ENCODE measurements at places on chromosomes 13 and 19.

- DNase-seq = no peak
These were observed 252.7 kb downstream of the TEX29 start for GRCh38 chr13:111572956-111573761.

GRCh38 chr19:13574933-13575332, 68.7 kb upstream of the CACNA1A start:
- DNase-seq = no peak

DNA sequence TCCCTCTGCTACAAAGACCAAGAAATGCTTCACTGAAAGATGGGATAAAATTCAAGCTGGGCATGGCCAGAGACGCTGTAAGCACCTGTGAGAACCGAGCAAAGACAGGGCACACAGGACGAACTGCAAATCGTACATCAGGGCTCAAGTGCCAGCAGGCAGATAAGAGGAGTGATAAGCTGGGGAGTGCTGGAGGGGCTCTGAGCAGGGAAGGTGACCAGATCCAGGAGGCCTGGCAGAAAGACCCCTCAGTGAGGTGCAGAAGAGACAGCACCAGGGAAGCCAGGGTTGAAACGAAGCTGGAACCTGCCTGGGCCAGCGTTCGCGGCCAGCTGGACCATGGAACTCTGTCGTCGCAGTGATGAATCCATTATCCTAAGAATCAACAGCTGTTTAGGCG, 10.2 kb downstream of the RAB20 start:
- DNase-seq = no peak

- no peak for DNase-seq
These were observed 20.4 kb downstream of the LMTK3 start for GRCh38 chr19:48490981-48491792.

DNA sequence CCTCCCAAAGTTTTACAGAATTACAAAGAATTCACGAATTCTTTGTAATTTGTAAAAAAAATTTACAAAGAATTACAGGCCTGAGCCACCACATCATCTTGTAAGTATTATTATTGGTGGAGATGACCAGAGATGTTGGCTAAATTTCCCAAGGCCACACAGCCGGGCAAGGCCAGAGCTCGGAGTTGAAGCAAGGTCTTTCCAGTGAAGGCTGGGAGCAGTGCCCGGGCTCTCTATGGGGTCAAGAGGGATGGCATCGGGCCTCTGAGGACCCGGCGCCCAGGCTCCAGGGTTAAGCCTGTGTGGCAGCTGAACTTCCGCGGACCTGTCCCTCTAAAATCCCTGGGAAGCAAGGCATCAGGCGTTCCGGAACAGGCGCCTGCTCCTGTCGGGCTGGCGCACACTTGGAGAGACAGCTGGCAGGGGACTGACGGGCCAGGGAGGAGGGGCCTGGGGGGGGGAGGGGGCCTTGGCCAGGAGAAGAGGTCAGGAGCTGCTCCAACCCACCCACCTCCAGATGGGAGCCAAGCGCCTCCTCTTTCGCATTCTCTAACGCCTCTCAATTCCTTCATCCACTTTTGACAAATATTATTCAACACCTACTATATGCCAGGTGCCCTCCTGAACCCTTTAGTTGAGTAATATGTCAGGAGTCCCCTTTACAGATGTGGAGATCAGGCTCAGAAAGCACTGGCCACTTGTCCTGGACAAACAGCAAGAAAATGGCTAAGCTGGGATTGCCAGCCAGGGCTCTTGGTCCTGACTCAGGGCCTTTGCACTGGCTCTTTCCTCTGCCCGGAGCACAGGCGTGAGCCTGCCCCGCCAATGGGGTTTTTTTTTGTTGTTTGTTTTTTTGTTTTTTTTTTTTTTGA, 36.8 kb upstream of the SEMA6B start:
- DNase-seq = peak; percentile 50

DNA sequence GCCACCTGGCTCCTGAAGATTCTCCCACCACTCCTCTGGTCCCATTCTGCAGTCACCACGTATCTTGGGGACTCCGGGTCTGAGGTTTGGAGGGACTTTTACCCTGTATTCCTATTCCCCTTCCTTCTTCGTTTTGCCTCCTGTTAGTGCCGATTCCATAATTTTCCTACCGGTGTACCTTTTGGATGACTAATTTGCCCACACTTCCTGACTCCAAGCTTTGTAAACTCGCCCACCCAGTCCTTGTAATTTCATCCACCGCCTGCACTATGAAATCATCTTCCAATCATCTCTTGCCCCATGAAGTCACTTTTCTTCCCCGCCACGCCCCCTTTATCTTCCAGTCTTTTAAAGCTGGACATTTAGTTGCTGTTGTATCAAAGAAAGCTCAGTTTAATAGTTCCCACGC, 572 bp downstream of the UCHL3 start:
- DNase-seq = peak; percentile 71

DNA sequence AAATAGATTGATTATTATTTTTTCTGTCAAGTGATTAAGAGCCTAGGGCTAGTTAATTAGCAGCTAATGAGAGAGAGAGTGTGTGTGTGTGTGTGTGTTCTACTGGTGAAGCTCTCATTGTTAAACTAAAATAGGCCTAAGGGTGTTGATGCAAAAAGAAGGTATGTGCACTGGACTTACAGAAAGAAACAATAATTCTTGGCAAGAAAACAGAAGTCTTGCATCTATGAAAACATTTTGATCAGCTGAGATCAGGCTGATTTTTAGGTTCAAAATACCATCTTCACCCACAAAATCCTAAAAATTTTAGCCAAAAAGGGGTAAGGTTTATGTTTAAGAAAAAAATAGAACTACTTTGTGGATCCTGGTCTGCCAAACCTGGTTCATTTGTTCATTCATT, 106.5 kb downstream of the POSTN start:
- DNase-seq = no peak

GRCh38 chr19:18742838-18743783, 48.0 kb downstream of the COMP start:
- DNase-seq = no peak
